DMS153 (cell line): ENCODE measurements at places on chromosomes 5 and 9.

GRCh38 chr9:121735793-121736770, 84.6 kb downstream of the DAB2IP start:
- no peak for DNase-seq

GRCh38 chr5:154732212-154732611, 23.0 kb upstream of the LARP1 start:
- DNase-seq = no peak

DNA sequence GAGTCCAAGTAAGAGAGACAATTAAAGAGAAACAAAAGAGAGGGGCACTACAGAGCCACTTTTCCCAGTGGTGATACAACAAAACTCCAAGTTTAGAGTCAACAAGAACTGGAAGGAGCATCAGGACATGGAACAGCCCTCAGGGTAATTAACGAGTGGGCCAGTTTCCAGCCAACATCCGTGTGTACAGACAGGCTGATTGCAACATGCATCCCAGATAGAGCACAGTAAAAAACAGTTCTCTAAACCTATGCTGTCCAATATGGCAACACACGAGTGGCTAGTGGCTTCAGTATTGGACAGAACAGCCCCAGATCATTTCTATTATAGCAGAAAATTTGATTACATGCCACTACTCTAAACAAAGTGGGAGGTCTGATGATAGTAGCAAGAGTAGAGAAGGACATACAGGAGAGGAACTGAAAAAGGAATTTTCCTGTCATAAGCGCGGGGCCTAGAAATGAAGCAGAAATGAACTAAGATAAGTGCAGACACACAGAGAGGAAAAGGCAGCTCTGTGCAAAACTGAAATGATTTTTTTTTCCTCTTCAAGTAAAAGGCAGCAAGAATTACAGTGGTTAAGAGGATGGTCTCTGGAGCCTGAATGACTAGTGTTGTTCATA, 175.6 kb upstream of the CCNG1 start:
- DNase-seq = no peak

- DNase-seq = no peak
Observed at GRCh38 chr5:36660397-36661049, 54.1 kb downstream of the SLC1A3 start.

- DNase-seq = no peak
Observed at GRCh38 chr9:137639303-137640051, 20.7 kb downstream of the EHMT1 start.

DNA sequence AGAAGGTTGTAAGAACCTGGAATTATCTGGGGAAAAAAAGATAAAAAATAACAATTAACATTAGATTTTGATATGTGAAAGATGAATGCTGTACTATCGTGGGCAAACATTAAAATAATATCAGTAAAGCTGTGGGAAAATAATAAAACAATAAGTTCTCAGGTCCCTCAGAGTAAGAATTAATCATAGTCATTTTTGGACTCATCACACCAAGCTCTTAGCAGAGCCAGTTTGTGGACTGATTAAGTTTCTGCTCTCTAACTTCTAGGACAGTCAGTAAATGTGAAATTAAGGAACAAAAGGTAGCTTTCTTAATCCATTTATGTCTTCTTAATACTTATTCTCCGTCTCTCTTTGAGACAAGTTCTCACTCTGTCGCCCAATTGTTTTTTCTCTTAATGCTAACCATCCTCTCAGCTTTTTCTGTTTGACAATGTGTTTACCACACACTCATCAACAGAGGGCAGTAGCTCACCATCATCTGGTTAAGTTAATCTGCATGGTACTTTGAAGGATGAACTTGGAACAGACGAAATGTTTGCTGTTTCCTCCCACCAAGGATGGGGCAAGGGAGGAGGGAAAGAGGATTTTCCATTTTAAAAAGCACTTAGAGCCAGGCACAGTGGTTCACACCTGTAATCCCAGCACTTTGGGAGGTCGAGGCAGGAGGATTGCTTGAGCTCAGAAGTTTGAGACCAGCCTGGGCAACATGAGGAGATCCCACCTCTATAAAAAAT, 5.3 kb upstream of the ACO1 start:
- peak; percentile 69 for DNase-seq

DNA sequence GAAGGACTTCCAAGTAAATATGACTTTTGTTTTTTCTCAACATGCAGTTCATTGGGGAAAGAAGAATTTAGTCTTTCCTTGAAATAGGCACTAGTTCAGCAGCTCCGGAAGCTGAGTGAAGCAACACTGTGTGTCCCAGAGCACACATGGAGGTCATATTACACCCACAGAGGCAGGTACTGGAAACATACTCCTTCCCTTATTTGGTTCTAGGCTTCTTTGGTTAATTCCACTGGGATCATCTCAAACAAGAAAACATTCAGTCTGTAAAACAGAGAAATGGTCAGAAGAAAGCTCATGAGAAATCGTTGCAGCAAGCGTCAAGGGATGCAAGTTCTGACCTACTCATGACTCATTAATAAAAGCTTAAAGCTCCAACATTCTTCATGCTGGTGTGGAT, 175.1 kb upstream of the PCSK5 start:
- no peak for DNase-seq

- no peak for DNase-seq
Observed at GRCh38 chr5:55993731-55994494, 850 bp downstream of the IL6ST start.

DNA sequence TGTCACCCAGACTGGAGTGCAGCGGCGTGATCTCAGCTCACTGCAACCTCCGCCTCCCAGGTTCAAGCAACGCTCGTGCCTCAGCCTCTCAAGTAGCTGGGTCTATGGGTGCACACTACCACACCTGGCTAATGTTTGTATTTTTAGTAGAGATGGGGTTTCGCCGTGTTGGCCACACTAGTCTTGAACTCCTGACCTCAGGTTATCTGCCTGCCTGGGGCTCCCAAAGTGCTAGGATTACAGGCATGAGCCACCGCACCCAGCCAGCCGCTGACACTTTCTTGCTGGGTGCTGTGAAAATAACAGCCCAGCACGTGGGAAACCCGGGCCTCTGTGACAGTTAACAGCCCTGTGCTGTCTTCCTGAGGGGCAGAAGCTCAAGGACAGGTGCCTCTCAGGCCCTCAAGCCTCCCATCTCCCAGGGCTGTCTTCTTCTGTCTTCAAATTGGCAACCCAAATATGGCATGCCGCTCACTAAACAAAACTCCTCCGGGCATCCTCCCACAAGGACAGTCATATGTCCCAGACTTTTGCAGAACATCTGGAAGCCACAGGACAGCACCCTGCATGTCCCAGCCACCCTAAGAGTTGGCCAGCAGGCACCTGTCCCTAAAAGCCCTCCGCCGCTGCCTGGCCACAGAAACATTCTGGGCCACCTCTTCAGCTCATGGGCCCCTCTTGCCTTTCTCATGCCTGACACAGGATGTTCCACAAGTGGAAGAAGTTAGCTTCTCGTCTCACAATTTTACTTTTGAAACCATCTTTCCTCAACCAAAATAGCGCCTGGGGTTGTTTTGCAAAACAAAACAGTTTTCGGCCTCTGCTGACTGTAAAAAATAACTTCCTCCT, 233.6 kb downstream of the SYK start:
- no peak for DNase-seq

DNA sequence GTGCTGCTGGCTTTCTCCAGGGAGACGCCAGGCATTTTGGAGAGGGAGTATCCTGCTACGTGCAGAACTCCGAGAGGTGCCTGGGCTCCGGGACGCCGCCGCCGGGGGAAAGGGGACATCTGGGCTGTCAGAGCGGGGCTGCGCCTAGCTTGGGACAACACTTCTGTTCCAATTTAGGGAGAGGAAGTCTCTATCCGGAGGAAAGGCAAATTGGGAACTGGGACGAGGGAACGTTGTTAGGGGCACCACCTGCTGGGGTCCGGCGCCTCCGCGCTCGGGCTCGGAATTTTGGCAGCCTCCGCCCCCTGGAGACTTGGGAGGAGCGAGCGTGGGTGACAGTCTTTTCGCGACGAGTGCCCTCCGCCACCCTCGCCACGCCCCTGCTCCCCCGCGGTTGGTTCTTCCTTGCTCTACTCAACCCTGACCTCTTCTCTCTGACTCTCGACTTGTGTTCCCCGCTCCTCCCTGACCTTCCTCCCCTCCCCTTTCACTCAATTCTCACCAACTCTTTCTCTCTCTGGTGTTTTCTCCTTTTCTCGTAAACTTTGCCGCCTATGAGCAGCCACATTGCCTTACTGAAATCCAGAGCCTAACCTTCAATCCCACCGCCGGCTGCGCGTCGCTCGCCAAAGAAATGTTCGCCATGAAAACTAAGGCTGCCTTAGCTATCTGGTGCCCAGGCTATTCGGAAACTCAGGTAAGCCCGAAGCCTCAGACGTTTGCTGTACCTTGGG, 1.6 kb downstream of the TSLP start:
- no peak for DNase-seq

DNA sequence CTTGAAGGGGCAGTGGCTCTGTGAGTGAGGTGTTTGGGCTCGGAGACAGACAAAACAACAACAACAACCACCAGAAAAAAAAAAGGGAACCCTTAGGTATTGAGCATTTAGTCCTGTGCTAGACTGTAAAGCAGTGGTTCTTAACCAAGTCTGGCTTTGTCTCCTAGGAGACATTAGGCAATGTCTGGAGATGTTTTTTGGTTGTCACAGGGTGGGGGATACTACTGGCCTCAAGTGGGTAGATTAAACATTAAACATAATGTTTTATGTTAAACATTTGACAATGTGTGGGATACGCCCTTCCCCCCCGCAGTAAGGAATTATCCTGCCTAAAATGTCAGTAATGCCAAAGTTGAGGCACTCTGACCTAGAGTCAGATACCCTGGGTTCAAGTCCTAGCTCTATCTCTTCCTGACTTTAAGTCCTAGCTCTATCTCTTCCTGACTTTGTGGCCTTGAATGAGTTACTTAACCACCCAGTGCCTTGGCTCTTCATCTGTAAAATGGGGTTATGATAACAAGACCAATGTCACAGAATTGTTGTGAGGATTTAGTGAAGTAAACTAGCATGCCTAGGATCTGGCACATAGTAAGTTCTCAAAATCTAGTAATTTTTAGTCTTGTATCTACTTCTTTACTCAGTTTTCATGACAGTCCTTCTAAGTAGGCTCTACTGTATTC, 1.8 kb downstream of the TRIM32 start:
- DNase-seq = no peak
